ENCODE measurements at places on chromosomes 13 and 19.

DNA sequence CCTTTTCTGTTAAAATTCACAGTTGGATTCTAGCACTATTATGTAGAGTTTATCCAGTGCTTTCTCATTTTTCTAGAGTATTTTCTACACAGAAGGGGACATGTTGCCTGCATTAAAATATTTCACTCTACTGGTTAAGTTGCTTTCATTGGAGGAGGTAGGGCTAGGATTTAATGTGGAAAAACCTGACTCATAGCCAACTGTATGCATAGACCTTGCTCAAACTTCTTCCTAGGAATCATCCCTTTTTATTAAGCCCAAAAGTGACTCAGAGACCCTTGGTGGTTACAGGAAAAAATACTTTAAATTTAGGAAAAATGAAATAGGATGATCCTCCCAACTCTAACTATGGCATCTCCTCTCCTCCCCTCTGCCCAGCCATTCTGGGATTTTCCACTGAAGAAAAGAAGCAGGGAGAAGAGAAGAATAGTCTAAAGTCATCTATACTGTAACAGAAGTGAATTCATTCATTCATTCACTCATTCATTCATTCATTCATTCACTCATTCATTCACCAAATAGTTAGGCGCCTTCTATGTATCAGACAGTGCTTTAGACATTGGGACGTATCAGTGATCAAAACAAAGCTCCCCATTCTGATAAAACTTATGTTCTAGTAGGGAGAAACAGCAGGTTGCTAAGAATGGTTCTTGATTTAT, 109.0 kb upstream of the HTR2A start:
- no peak for DNase-seq

- DNase-seq, result no peak
These were observed 60.0 kb upstream of the GPR183 start for GRCh38 chr13:99367106-99367616.

GRCh38 chr19:34363094-34363493, 1.9 kb upstream of the GPI start:
- no peak for DNase-seq

DNA sequence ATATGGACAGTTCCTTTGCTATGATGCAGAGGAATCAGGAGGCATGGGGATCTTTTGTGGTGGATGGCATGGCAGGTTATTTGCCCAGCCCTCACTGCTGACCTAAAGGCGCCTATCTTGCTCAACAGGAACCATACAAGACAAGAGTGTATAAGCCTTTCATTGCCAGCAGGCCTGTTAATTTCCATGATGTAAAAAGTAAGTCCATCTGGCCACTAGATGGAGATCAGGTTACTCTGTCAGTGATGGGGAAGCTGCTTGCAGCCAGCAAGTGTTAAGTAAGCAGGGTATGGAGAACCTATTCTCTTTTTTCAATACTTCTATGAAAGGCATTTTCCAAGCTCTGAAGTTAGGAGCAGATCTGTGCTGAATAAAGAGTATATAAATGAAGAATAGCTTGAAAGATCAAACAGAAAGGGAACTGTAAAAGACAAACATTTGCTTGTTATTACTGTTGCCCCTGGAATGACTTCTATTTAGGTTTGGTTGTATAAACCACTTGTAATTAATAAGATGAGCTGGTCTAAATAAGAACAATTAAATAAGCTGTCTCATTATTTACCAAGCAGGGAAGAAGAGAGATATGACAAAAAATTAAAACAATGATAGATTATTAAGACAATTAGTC, 210.9 kb downstream of the RGCC start:
- DNase-seq, result peak; percentile 18

- no peak for DNase-seq
These were observed 7.2 kb downstream of the ABHD13 start for GRCh38 chr13:108225440-108225839.

GRCh38 chr13:105273665-105274222, 1261.7 kb downstream of the EFNB2 start:
- no peak for DNase-seq

- DNase-seq, result no peak
These were observed 1.4 kb downstream of the EVI5L start for GRCh38 chr19:7831452-7831851.

GRCh38 chr19:13116282-13117175, at the start of gene TRMT1:
TRMT1 (minus strand) TSS chr19:13116740; CDS start chr19:13116399, 341 bp downstream.
- DNase-seq, result peak; percentile 89

GRCh38 chr19:46803555-46803954, 15.2 kb upstream of the SLC1A5 start:
- no peak for DNase-seq

- DNase-seq, result no peak
These were observed 323.0 kb downstream of the EFNB2 start for GRCh38 chr13:106212386-106213010.

- DNase-seq, result no peak
These were observed 4.1 kb upstream of the BCAT2 start for GRCh38 chr19:48814895-48815294.

DNA sequence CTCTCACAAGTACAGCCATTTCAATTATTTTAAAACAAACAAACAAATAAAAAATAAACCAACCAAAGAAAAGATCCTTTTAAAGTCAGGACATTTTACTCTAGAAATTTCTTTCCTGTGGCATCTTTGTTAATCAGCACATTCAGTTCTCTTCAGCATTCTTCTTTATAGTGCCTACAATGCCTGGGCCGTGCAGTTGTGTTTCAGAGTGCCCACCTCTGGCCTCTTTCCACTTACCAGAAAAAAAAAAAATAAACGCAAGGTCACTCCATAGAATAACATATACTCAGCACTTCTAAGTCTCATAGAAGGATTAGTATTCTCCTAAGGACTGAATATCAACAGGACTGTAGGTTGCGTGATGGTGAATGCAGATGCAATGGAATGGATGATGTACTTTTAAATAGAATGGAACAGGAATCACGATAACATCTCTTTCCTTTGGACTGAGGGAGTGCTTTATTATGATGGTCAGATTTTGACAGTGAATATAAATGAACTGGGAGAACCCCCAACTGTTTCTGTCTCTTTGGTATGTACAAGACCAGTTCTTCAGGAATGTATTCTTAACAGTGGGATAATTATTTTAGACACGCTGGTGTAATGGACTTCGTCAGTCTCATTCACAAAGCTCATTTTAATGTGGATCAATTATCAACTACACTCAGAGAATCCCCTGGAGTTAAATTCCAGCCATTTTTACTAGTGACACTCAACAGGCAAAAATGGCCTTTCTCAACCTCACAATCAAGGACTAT, 125.0 kb upstream of the NBEA start:
- no peak for DNase-seq

DNA sequence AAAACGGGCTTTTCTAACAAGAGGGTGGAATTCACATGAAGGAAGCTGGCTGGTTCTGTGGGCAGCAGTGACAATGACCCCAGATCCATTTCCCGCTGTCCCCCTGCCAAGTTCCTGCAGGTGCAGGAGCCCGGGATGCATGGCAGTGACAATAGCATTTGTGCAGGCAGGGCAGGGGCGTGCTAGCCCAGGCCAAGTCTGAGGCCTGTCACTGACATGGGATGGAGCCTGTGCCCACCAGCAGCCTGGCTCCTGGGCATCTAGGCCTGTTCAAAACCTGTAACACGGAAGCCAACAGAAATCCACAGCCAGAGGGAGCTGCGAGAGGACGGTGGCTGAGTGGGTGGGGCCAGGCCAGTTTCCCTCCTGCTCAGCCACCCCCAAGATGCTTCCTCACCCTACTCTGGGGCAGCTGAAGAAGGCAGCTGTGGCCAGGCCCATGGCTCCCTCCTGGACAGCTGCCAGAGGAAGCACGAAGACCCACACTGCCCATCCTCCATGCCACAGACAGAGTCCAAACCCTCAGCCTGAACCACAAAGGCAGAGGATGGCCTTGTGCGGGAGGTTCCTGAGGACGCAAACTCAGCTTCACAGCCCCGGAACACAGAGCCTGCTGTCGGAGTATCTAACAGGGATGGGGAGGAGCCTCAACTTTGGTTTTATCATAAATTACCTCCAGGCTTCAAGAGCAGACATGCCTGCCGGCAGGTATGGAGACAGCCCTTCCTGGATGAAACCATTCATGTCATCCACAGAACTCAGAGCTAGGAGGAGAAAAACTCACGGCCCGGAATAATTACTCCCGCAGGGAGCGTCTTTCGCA, 74.0 kb downstream of the CEBPG start:
- DNase-seq, result peak; percentile 12

DNA sequence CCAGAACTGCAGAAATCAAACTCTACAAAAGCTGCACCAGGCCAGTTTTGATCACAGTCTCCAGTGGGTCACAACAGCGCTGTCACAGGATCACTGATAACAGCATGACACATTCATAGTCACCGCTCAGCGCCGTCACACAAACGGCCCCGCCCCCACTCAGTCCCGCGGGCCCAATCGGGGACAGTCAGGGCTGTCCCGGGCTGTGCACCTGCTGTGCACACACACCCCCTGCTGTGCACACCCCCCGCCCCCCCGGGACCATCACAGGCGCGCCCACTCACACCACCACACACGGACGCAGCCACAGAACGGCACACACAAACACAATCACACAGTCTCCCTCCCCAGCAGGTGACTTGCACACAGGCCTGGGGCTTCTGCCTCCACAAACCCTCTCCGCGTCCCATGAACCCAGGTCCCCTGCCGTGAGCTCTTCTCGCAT, 435 bp upstream of the ZNF382 start:
- peak; percentile 89 for DNase-seq

DNA sequence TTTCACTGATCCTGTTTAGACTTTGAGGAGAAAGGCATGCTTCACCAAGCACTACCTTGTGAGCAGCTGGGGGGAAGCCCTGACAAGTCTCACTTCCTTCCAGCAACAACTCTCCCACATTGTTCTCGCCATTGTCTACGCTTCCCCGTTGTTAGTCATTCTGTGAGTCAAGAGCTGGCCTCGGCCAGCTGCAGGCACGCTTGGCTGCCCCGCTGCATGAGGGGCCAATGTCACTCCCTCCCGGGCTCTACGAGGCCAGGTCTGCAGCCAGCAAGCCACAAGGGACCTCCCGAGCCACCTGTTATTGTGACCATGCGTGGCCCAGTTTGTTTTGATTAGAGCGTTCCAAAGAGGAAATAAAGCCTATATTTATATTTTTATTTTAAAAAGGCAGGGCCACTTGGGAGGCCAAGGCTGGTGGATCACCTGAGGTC, 220.9 kb downstream of the FOXO1 start:
- no peak for DNase-seq

DNA sequence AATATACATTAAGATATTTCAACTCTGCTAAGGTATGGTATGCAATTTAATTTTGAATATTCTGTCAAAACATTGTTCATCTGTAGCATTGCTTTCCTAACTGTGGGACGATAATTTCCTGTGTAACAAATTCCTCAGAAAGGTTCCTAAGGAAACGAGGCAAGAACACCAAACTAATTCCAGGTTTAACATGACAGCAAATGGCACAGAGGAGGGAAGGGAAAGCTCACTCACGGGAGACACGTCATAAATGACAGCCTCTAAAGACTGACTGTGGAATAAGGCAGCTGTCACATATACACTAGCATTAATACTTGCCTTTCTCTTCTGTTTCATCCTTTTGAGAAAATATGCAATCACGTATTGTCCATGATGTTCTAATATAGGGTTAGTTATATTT, 380.6 kb downstream of the LIG4 start:
- DNase-seq, result no peak

DNA sequence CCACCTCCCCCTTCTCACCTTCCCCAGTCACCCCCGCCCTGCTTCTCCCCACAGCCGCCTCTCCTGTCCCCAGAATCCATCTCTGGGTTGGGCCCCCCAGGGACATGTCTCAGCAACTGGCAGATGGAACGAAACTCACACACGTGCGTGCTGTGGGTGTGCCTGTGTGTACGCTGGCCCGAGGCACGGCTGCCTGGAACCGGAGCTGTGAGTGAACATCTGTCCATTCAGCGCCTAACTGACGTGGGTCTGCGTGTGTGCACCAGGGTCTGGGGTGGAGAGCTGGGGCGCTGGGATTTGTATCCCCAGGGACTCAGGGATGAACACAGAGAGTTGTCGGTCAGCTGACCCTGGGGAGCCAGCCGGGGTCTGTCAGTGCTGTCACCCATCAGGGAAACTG, 752 bp upstream of the HAS1 start:
- DNase-seq, result no peak

- DNase-seq, result no peak
These were observed 1220.5 kb downstream of the PCDH17 start for GRCh38 chr13:58852076-58852475.

DNA sequence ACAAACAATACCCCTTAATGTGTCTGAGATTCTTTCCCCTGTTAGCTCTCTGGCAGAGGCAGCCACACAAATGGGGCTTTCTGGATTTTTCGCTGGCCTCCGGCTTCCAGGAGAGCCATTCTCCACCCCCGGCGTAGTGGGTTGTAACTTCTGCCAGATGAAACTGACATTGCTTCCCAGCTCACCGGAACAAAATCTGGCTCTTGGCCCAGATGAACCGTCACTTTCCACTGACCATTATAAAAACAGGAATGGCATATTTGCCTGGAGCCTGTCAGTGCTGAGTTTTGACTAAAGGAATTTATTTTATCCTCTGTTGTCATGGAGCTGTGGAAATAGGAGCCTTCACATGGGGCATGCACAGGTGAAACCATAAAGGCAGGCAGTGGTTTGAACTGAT, 120.6 kb upstream of the GPR12 start:
- DNase-seq, result no peak

DNA sequence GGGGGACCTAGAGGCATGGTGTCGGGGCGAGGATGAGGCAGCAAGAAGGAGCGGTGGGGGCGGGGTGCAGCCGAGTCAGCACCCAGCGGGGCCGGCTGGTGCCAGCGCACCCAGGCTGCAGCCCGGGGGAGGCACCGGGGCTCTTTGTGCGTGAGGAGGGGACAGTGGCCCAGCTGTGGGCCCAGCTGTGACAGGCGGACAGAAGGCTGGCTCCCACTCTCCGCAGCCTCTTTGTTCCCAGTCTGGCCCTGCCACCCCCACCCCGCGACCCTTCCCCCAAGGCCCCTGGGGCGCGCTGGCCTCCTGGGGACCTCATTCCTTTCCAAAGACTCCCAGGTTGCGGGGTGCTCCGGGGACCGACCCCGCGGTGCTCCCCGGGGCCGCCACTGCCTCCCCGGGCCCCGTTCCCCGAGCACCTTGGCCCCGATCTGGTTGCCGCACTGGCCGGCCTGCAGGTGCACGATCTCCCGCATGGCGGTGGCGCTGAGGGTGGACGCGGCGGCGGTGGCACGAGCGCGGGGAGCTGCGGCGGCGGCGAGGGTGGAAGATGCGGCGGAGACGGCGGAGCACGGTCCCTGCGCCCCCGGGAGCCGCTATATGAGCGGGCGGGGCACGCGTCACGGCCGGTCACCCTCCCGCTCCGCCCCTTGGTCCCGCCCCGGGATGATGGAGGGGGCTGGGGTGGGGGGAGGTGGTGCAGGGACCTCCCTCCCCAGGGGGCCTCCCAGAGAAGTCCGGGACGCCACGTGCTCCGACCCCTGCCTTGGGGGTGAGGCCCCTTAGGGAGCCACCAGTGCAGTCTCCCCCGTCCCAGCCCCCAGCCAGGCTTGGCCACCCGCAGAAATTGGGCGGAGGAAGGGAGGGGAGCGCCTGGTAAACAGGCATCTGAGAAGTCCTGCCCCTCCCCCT, at the start of gene TUBB4A:
TSS of gene TUBB4A (minus strand) at position 570 of the 909 bp plus-strand sequence. CDS start at position 473, 97 bp downstream.
- peak; percentile 58 for DNase-seq

All from activated CD8-positive, alpha-beta memory T cell treated with anti-CD3 and anti-CD28 coated beads, Interleukin-2, amount 50 U/mL, for 4 hours (primary cell).